ENCODE measurements at places on chromosomes 2 and 18. TPM values are rescaled to one million over a fixed set of nuclear protein-coding genes. Genes with fewer than 3 reads are reported as not detected.

- H3K36me3 ChIP-seq, result no peaks in the 10 kb centered on the region
- H3K27me3 ChIP-seq, result no peaks in the 10 kb centered on the region
Observed at GRCh38 chr2:150806336-150806735, 318.9 kb upstream of the RND3 start.

PLEK gene
- total RNA-seq, result 319 TPM

DNA sequence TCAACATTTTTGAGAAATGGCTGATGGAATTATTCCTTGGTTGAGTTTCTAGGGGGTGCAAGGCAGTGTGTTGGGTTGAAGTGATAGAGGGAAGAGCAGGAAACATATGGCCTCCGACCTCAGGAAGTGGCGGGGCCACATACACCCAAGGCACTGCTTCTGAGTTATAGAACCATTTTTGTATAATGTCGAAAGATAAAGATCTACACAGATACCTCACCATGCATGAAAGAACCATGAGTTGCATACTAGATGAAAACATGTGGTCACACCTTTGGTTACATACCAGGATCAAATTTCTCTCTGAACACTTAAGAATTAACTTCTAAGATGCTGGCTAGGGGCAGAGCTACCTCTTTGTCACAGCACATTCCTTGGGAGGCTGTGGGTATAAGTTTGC, 23.2 kb downstream of the LAMA3 start:
- no peak for DNase-seq
- no peaks in the 10 kb centered on the region for H3K36me3 ChIP-seq
- no peak overlapping the region for H3K27ac ChIP-seq
- H3K27me3 ChIP-seq, result no peaks in the 10 kb centered on the region
- no peak overlapping the region for H3K4me3 ChIP-seq
- no peaks in the 10 kb centered on the region for H3K4me1 ChIP-seq

DNA sequence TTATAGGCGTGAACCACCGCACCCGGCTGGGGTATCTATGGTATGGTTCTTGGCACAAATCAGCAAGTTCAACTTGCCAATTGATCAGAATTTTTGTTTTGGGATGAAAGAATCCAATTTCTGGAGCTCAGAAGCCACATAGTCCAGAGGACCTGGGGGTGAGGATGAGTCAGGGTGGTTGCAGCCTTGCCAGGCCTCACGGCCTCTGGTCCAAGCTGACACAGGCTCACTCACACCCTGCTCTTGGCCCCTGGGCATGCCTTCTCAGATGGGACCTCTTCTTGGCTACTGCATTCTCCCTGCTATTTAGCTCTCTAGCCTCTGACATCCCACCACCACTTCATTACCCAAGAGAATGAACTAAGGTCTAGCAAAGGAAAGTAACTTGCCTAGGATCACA, 16.3 kb downstream of the CAPG start:
- no peak overlapping the region for H3K4me3 ChIP-seq
- no peak overlapping the region for H3K27ac ChIP-seq
- H3K4me1 ChIP-seq, result peaks cover 16% of the 10 kb centered on the region
- DNase-seq, result no peak

DNA sequence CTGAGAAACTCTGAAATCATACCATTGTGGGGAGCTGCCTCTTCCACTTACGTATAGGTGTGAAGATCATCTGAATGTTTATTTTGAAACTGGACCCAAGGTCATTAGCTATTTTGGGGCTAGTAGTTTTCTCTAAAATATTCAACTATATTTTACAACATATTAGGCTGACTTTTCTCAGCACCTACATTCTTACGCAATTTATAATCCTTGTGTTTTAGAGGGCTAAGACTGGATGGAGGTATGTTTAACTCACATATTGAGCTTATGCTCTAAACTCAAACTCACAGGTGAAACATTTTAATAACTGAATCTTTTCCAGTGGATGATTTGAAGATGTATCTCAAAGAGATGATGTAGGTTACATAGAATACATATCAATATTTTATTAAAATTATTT, 49.2 kb downstream of the EFEMP1 start:
- no peak overlapping the region for H3K27ac ChIP-seq
- DNase-seq, result no peak
- H3K4me3 ChIP-seq, result no peak overlapping the region
